ENCODE measurements at places on chromosomes 16 and 17.
A peak's percentile ranks its signal among the peaks of the same experiment; 100 is the strongest.

DNA sequence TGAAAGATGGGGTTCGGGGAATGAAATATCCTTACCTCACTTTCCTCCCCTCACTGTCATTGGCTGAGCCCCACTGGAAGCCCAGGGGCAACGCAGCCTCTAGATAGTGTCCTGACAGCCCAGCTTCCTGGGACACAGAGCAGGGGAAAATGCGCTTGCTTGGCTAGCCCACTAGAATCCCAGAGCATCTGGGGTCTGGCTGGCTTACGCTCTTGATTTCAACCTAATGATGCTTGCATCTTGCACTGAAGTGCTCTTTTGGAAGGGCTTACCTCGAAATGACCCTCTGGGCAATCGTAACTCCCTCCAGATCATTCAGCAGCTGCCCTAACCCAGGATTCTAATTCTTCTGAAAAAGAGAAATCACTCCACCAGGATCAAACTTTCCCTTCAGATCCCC, 147.6 kb downstream of the SOX9 start:
- no peak for DNase-seq

DNA sequence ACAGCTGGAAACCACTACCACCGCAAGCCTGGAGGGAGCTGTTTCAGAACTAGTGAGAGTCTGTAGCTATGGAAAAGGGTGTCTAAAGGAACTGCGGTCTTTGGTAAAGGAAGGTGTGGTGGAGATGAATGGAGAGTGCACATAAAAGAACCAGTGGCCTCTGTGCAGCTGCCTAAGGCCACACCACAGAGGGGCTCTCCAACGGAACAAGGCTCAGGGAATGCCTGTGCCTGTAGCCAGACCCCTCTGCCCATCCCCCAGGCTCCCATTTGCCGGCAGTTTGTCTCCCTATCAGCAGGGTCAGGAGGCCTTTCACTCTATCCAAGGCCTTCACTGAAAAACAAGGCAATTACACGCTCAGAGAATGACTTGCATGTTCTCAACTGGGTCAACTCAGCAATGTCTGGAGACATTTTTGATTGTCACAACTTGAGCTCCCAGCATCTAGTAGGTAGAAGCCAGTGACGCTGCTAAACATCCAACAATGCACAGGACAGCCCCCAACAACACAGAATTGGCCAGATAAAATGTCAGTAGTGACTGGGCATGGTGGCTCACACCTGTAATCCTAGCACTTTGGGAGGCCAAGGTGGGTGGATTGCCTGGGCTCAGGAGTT, 3.3 kb upstream of the FDXR start:
- DNase-seq, result no peak

GRCh38 chr17:68036304-68037147, 991 bp downstream of the KPNA2 start:
- DNase-seq, result peak; percentile 59

DNA sequence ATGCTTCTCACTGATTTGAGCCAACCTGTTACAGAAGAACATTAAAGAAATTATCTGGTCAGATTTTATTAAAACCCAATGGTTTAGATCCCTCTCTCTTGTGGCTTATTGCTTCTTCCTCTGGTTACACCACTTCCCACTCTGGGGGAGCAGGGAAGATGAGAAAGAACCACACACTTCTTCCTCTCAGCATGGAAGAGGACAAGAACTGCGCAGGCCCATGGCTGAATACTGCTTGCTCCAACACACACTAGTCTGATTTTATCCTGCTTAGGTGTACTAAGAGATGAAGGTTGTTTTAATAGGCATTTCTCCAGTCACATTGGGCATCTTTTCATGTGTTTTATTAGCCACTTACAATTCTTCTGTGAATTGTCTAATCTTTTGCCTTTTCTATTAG, 27.6 kb downstream of the MAP3K3 start:
- no peak for DNase-seq

- no peak for DNase-seq
Observed at GRCh38 chr17:69876757-69877156, 198.3 kb upstream of the KCNJ16 start.

Measured in fibroblast of skin of scalp (primary cell).